ENCODE measurements at places on chromosomes 2 and 18. TPM values are rescaled to one million over a fixed set of nuclear protein-coding genes. Genes with fewer than 3 reads are reported as not detected.
A peak's percentile ranks its signal among the peaks of the same experiment; 100 is the strongest.

Gene ALPG
- total RNA-seq: not detected

DNA sequence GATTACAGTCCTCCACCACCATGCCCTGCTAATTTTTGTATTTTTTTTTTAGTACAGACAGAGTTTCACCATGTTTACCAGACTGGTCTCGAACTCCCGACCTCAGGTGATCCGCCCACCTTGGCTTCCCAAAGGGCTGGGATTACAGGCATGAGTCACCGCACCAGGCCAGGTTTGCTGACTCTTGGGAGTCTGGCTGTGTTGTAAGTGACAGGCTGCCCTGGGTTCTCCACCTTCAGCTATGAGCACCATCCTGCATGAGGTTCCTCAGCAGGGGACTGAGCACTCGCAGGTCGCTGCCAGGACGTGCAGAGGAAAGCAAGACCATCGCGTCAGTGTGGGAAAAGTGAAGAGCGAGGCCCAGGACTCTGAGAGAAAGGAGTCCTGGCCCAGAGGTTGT is 112.6 kb upstream of the NDUFV2 start:
- no peaks in the 10 kb centered on the region for H3K27me3 ChIP-seq
- no peak for DNase-seq
- peaks cover 3% of the 10 kb centered on the region for H3K4me1 ChIP-seq
- H3K36me3 ChIP-seq: no peaks in the 10 kb centered on the region
- no peak overlapping the region for H3K4me3 ChIP-seq

DNA sequence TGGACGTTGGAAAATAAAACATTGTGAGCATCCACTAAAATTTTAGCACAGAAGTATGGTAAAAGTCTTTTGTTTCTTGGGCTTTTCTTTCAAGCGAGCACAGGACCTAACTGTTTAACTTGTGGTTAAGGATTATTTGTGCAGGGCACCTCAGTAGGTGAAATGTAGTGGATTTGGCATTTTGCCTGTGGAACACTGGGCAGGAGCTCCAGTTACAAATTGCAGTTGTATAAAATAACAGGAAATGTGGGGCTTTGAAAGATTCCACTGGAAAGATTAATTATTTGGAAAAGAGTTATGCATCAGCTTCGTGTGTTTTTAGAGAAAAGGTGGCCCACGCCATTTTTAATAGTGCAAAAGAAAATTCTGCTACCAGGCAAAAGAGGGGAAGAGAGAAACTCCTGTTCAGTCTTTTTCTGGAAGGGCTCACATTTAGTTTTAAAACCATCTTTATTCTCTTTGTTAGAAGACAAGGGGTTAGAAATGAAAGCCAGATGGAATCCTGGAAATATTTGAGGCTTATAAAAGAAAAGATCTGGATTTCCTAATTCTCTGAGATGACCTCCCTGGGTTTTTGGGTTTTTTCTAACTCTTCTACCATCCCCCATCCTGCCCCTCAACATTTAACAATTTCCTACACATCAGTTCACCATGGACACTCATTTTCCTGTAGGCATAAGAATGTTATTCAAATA is 144.3 kb upstream of the SERTAD2 start:
- H3K4me1 ChIP-seq: no peaks in the 10 kb centered on the region

DNA sequence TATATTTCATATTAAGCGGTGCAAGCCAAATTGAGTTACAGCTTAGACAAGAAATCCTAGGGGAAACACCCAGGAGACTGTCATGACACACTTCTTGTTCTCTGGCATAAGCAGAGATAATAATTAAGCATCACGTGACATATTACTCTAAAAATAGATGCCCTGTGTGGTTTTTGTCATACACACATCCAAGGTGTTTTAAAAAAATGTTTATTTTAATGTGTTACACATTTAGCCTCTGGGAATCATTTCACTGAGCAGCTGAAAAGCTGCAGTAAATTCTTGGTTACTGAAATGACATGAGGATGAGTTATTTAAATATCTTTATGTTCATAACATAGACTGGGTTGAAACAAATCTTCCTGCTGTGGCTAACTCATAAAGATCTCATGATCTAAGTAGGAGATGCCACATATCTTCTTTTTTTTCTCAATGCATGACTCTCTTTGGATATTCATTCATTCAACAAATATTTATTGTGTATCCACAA is 38.0 kb upstream of the ERMN start:
- no peak overlapping the region for H3K4me3 ChIP-seq
- peak overlapping the region; percentile 56 for H3K27ac ChIP-seq
- no peaks in the 10 kb centered on the region for H3K36me3 ChIP-seq

- no peak overlapping the region for H3K27ac ChIP-seq
- no peaks in the 10 kb centered on the region for H3K4me1 ChIP-seq
- no peaks in the 10 kb centered on the region for H3K36me3 ChIP-seq
- H3K27me3 ChIP-seq: no peaks in the 10 kb centered on the region
Observed at GRCh38 chr2:17375262-17375661, 143.0 kb downstream of the RAD51AP2 start.

- H3K27me3 ChIP-seq: no peaks in the 10 kb centered on the region
- H3K27ac ChIP-seq: no peak overlapping the region
- H3K4me1 ChIP-seq: no peaks in the 10 kb centered on the region
- no peak for DNase-seq
Observed at GRCh38 chr2:29066997-29067605, 7.2 kb downstream of the PCARE start.

- no peaks in the 10 kb centered on the region for H3K4me1 ChIP-seq
- no peak for DNase-seq
- no peak overlapping the region for H3K4me3 ChIP-seq
- no peaks in the 10 kb centered on the region for H3K27me3 ChIP-seq
Observed at GRCh38 chr2:211086049-211086448, 529.6 kb downstream of the CPS1 start.

- H3K4me3 ChIP-seq: no peak overlapping the region
- no peak overlapping the region for H3K27ac ChIP-seq
- peaks cover 15% of the 10 kb centered on the region for H3K4me1 ChIP-seq
- DNase-seq: no peak
Observed at GRCh38 chr2:44839771-44840502, 101.6 kb upstream of the SIX3 start.

- H3K4me3 ChIP-seq: peak overlapping the region; percentile 48
- H3K4me1 ChIP-seq: peaks cover 19% of the 10 kb centered on the region
- H3K36me3 ChIP-seq: no peaks in the 10 kb centered on the region
- no peak overlapping the region for H3K27ac ChIP-seq
Observed at GRCh38 chr2:127408004-127408806, 10.0 kb upstream of the PROC start.

- H3K4me3 ChIP-seq: no peak overlapping the region
- no peaks in the 10 kb centered on the region for H3K4me1 ChIP-seq
- no peaks in the 10 kb centered on the region for H3K27me3 ChIP-seq
- H3K27ac ChIP-seq: no peak overlapping the region
Observed at GRCh38 chr18:55688030-55688429, 100.0 kb upstream of the TCF4 start.

DNA sequence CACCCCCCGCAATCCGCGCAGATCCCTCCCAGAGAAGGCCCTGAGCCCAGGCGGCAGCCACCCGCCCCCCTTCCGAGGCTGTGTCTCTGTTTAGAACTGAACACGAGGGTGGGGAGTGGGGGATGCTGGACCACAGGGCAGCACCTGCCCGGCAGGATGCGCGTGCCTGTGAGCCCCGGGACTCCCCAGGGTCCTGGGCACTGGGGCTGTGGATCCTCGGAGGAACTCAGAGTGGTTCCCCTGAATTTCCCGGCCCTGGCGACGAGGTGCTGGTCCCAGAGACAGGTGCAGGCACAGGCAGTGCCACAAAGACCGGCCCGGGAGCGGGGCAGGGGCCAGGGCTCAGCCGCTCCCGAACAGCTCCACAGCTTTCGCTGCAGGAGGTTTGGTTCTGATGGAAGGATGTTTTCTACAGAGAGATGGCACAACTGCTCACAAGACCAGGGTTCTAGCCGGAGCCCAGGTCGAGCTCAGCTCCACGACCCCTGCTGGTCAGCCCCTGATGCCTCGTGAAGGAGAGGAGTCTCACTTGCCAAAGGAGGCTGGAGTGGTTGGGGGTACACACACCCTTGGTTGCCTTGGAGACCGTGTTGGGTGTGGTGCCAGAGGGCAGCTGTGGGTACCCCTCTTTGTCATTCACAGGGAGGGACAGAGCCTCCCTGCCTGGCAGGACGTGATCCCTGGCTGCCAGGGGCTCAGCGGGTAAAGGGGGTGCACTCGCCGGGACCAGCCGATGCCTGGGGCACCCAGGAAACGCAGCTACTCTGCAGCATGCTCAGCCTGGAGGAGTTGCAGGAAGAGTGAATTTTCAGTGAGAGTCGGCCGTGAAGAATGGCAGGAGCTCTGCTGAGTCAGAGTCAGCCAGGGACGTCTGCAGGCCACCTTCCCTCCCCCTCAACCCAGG is 4.4 kb upstream of the NEU4 start:
- no peaks in the 10 kb centered on the region for H3K27me3 ChIP-seq
- no peaks in the 10 kb centered on the region for H3K36me3 ChIP-seq
- H3K4me3 ChIP-seq: peak overlapping the region; percentile 69
- peaks cover 14% of the 10 kb centered on the region for H3K4me1 ChIP-seq
- H3K27ac ChIP-seq: peak overlapping the region; percentile 6

DNA sequence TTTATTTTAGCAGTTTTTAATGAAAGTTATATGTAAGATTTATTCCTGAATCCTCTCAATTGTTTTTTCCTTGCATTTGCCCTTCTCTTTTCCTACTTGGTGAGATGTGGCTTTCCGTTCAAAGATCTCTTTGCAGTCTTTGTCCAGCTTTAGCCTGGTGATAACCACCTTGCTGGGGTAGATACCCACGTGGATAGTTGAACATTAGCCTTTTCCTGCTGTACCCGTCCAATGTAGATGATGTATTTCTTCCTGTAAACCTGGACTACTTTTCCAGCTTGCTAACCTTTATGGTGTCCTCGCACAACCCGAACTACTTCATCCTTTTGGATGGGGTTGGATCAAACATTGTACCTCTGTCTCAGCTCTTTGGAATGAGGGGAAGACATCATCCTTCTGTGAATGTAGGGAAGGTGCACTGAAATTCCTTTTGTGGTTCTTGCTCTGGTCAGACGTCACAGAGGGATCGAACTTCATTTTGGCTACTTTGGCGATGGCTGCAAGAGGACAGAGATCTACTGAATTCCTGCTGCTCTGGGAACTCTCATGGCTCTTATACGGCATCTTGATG is 293.2 kb upstream of the EPAS1 start:
- H3K36me3 ChIP-seq: peaks cover 3% of the 10 kb centered on the region
- H3K27me3 ChIP-seq: no peaks in the 10 kb centered on the region
- H3K4me3 ChIP-seq: no peak overlapping the region
- no peak overlapping the region for H3K27ac ChIP-seq
- no peak for DNase-seq

- no peaks in the 10 kb centered on the region for H3K4me1 ChIP-seq
- H3K27me3 ChIP-seq: no peaks in the 10 kb centered on the region
- no peak overlapping the region for H3K27ac ChIP-seq
- H3K36me3 ChIP-seq: no peaks in the 10 kb centered on the region
- no peak overlapping the region for H3K4me3 ChIP-seq
- no peak for DNase-seq
Observed at GRCh38 chr18:34880882-34881834, 160.1 kb upstream of the MAPRE2 start.

DNA sequence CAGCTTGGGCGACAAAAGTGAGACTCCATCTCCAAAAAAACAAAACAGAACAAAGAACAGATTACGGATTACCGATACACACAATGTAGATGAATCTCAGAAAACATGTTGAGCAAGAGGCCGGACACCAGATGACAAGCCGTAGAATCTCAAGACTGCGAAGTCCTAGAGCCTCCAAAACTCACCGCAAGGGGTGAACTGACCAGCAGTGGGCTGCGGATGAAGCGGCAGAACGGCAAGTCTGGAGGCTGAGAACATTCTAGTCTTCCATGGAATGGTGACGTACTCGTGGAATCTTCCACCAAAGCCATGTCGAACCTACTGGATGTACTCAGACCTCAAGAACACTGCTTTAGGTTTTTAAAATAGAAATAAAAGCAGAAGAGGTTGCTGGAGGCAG is 198.8 kb downstream of the NDUFA10 start:
- no peaks in the 10 kb centered on the region for H3K36me3 ChIP-seq
- H3K4me1 ChIP-seq: no peaks in the 10 kb centered on the region

GRCh38 chr2:104408266-104408665 is 445.6 kb upstream of the POU3F3 start:
- H3K4me3 ChIP-seq: no peak overlapping the region
- H3K4me1 ChIP-seq: no peaks in the 10 kb centered on the region
- no peaks in the 10 kb centered on the region for H3K36me3 ChIP-seq
- no peak for DNase-seq

DNA sequence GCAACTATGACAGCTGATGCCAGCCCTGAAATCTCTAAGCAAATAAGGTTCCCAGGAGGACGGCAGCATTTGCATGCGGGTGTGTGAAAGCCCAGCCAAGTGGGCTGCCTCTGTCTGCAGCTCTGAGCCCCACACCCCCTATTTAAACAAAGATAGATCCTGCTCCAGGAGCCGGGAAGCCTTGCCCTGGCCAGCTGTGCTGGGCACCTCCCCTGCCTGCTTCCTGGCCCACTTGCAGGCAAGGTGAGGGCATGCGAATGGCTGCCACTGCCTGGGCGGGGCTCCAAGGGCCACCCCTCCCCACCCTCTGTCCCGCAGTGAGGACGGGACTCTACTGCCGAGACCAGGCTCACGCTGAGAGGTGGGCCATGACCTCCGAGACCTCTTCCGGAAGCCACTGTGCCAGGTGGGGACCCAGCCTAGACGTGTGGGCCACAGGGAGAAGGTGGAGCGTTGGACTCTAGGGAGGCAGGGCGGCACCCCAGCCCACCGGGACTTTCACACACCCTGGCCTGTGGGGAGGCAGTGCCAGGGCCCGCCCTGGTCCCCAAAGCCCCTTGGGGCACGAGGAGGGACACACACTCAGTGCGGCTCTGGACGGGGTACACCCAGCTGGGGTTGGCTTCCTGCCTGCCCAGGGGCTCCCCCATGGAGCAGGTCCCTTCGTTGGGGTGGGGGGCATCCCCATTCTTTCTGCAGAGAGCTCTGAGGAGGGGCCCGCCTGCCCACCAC is at the start of gene ANO7:
Gene ANO7, plus strand, starts transcription at position 317 of the 732 bp plus-strand sequence. CDS start 1,387 bp downstream, outside the sequence.
- no peaks in the 10 kb centered on the region for H3K27me3 ChIP-seq
- no peaks in the 10 kb centered on the region for H3K36me3 ChIP-seq
- no peak within 1 kb of the TSS for H3K4me3 ChIP-seq
- no peaks in the 10 kb centered on the region for H3K4me1 ChIP-seq
- no peak within 1 kb of the TSS for H3K27ac ChIP-seq
- no peak for DNase-seq

DNA sequence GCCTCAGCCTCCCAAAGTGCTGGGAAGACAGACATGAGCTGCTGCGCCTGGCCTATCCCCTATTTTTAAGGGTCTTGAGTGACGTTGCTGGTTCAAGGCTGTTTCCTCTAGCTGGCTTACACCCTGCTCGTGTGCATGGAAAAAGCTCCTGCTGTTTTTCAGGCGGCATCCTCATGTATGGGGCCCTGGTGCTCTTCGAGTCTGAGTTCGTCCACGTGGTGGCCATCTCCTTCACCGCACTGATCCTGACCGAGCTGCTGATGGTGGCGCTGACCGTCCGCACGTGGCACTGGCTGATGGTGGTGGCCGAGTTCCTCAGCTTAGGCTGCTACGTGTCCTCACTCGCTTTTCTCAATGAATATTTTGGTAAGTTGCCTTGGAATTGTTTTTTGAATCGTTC is 22.0 kb upstream of the NFATC1 start:
- no peak overlapping the region for H3K27ac ChIP-seq
- H3K4me3 ChIP-seq: no peak overlapping the region
- H3K4me1 ChIP-seq: peaks cover 9% of the 10 kb centered on the region

All from GM12878 (cell line).